ENCODE measurements at places on chromosomes 6 and 20.

GRCh38 chr6:28252009-28252975 is at the start of gene ZKSCAN4:
Gene ZKSCAN4, minus strand, starts transcription at chr6:28252269. Its CDS starts 289 bp downstream, at chr6:28251980.
- DNase-seq = peak; percentile 90

DNA sequence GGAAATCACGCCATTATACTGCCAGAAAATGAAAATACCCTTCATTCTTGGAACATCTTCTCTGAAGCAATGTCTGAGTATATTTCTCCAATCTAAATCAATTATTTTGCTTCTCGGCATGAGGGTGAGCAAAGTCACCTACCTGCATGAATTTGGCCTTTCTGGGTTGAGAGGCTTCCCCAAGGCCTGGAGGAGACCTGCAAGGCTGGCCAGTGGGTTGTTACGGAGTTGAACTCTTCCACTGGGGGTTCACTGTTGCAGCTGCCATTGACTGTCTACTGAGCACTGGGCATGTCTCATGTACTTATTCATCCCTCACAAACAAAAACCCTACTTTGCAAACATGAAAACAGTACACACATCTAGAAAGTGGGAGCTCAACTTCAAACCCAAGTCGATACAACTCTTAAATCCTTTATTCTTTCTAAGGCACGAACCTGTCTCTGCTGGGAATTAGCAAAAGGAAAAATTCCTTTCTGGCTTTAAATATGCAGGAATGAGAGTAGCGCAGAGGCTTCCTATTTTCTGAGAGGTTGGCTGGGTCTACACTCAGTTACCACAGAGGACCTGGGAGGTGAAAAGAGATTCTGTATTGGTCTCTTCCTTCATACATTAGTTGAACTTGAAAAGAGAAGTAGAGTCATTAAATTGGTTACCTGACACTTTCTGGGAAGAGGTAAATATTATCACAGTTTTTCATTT is 87.6 kb upstream of the SGK1 start:
- no peak for DNase-seq

DNA sequence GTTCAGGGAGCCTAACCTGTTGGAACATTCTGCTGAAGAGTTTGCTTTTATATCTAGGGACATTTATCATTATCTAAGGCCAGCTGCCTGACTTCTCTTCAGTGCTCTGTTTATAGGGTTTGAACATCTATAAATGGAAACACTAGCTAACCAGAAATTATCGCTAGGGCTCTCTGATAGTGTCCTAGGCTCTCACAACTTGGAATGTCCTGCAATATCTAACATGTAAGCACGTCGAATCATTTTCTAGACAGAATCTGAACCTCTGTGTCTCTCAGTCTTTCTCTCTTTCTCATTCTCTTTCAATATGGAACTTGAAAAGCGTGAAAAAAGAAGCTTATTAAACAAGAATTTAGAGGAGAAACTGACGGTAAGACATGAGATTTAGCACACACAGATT is 92.5 kb upstream of the MLIP start:
- no peak for DNase-seq

GRCh38 chr6:105889902-105890301 is 196.2 kb upstream of the PRDM1 start:
- no peak for DNase-seq

DNA sequence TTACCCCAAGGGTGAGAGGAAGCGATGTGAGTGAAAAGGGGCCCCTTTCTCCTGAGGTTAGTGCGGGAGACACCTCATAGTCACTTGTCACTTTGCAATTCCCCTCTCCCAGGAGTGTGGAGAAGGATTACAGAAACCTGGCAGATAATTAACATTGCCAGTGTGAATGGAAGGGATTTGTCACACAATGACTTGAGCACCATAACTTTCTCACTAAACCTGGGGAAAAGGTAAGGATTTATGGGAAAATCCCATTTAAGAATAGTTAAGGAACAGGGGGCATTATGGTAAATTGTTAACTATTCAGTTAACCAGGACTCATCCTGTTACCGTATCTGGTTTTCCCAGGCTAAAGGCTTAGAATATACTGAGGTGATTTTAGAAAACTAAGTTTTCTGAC is 219.5 kb upstream of the JAG1 start:
- DNase-seq = no peak
